ENCODE measurements at places on chromosomes 1 and 21. TPM values are rescaled to one million over a fixed set of nuclear protein-coding genes. Genes with fewer than 3 reads are reported as not detected.

C4BPB gene
- total RNA-seq = not detected

KRTAP21-1 gene
- not detected for total RNA-seq

HPCA gene
- not detected for total RNA-seq

SEMA6C gene
- total RNA-seq = 2.2 TPM

BARHL2 gene
- not detected for total RNA-seq

Data from epithelial cell of proximal tubule (primary cell).